ENCODE measurements at places on chromosomes 12 and 14.
A peak's percentile ranks its signal among the peaks of the same experiment; 100 is the strongest.

DNA sequence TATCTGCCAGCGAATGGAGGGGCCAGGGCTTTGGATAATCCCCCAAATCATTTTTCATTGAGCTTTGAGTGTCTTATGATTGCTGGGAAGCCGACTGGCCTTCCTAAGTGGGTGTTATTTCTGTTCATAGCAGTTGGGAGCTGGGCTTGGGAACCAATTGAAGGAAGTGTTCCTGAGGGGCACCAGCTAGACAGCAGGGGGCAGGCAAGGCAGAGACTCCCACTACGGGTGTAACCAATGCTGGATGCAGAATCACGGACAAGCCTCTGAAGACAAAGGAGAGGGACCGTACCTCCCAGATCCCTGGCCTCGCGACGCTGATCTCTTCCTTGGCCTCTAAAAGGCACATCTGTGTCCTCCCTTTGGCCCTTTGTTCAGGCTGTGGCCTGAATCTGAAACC, 149.0 kb upstream of the PRMT8 start:
- no peak for DNase-seq

DNA sequence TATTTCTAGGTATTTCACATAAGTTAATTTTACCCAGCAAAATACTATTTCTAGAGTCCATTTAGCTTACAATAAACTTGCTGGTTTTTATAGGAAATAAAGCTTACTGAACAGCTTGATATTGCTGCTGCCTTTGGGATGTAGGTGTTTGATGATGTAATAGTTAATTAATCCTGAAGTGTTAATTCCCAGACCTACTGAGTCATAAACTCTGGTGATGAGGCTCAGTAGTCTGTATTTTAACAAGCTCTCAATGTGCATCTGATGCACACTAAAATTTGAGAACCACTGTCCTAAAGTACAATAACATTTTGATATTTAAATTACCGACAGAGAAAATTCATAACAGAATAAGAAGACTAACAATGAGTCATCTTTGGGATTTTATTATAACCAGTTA, 168.4 kb downstream of the FUT8 start:
- DNase-seq, result no peak

GRCh38 chr12:124458220-124458991, 109.0 kb downstream of the NCOR2 start:
- no peak for DNase-seq

- DNase-seq, result peak; percentile 49
Observed at GRCh38 chr14:103546652-103547454, 15.6 kb downstream of the BAG5 start.

- no peak for DNase-seq
Observed at GRCh38 chr14:96827290-96827689, 30.1 kb downstream of the VRK1 start.

- no peak for DNase-seq
Observed at GRCh38 chr12:60278209-60278608, 682.4 kb downstream of the SLC16A7 start.

- DNase-seq, result no peak
Observed at GRCh38 chr14:101561145-101561896, at the start of gene DIO3. DIO3 (plus strand) TSS chr14:101561495.

GRCh38 chr14:22213120-22213519, 375.9 kb downstream of the DAD1 start:
- DNase-seq, result no peak

DNA sequence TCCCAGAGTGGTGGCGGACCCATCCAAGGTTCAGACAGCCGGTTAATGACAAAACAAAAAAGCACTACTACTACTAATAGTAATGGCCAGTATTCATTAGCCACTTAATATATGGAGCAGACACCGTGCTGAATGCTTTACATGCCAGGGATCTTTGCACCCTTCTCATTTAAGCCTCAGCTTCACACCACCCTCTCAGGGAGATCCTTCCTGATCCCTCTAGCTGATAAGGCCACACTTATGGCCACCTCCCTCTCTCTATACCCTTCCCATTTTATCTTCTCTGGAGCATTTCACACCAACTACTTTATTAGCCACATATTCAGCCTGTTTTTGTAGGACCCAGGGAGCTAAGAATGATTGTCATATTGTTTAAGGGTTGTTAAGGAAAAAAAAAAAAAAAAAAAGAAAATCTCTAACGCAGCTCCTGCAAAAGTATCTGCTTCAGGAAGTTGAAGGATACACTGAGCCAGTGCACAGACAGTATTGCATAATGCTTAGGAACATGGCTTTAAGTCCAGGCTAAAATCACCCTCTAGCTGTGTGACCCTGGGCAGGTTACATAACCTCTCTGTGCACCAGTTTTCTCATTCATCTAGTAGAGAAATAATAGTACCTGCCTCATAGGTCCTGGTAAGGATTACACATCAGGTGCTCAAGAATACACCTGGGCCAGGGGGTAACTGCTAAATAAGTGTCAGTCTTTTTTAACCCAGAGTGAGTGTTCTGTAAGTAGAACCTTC, 29.4 kb downstream of the NUAK1 start:
- DNase-seq, result no peak

DNA sequence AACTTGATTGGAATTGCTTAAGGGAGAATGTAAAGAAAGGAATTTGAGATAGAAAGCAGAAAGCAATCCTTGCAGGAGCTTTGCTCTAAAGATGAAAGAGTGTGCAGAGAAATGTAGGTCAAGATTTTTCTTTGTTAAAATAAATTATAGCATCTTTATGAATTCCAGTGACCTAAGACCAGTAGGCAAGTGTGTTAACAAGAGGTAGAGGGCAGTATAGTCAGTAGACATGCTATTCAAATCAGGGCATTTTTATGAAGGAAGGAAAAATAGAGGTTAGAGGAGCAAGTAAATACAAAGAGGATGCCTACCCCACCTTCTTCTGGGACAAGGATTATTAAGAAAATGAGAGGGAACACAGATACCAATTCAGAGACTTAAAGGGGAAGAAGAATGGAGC, 148.5 kb downstream of the PLCZ1 start:
- no peak for DNase-seq

GRCh38 chr12:122348505-122348904, 74.0 kb downstream of the CLIP1 start:
- DNase-seq, result no peak

- no peak for DNase-seq
Observed at GRCh38 chr14:53338192-53338591, 185.1 kb upstream of the DDHD1 start.

DNA sequence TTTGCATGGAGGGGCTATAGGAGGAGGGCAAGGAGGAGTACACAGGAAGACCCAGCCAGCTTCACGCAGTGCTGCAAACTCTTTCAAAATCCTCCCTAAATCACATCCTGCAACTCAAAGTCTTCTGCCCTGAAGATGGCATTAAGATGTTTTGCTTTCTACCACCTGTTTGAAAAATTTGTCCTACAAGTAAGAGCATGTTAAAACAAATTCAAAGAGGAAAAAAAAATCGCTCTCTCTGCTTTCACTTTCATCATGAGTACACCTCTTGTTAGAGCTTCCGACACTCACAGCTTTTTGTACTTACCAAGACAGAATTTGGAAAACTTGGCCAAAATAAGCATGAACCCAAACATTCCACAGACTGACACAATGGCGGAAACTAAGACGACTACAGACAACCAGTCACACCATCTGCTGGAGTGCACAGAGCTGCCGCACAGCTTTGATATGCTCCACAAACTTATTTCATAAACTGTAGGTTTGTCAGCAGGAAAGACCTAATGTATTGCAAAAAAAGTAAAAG, 21.3 kb downstream of the GCH1 start:
- DNase-seq, result no peak

- DNase-seq, result no peak
Observed at GRCh38 chr14:64604001-64604400, 54.2 kb downstream of the PPP1R36 start.

DNA sequence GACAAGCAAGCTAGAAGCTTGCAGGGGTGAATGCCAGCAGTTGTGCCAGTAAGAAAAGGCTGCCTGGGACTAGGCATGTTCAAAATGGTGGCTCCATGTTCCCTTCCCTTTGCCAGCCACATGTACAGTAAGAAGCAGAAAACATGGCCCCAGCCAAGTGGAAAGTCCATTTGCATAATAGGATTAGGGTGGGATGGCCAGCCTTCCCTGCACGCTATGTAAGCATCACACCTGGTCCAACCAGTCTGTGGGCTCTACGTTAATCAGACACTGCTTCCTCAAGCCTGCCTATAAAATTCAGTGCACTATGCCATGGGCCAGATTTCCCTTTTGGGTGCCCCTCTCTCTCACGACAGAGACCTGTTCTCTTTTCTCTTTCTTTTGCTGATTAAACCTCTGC, 288.4 kb downstream of the GXYLT1 start:
- no peak for DNase-seq

DNA sequence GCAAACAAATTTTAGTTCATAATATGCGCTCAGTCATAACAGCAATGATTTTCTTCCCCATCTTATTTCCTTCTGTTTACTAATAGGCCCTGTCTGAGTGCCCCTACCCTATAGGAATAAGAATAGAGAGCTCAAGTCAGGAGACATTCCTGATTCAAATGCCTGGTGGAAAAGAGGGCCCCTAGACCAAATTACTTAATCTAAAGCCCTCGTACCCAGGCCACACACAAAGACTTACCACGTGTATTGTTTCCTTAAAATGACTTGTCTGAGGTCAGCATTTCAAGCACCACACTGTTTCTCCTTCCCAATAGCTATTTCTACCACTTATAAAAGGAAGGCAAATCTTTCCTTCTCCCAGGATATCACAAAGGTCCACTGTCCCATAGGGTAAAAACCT, 314.9 kb upstream of the TMTC1 start:
- no peak for DNase-seq

- DNase-seq, result no peak
Observed at GRCh38 chr12:10235761-10236631, 23.3 kb downstream of the GABARAPL1 start.

DNA sequence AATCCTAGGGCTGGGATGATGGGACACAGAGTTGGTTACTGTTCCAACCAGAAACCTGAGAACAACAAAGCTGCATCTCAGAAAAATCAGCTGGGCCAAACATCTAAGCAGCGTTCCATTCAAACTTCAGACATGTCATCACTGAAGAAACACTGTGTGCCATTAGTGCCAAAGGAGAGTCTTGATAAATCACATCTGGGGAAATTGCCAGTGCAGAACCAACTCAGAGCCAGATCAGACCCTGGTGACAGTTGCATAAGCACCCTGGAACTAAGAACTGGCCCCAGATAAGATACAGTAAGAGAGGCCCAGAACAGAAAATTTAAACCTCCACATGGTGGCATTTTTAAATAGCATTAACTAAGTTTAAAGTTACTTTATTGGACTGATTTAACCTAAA, 482.8 kb downstream of the PRKD1 start:
- DNase-seq, result no peak

DNA sequence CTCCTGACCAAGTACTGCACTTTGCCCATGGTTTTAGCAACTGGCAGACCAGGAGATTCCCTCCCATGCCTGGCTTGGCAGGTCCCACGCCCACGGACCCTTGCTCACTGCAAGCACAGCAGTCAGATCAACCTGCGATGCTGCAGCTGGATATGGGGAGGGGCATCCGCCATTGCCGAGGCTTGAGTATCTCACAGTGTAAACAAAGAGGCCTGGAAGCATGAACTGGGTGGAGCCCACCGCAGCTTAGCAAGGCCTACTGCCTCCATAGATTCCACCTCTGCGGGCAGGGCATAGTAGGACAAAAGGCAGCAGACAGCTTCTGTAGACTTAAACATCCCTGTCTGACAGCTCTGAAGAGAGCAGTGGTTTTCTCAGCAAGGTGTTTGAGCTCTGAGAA, 479.8 kb downstream of the FUT8 start:
- no peak for DNase-seq

DNA sequence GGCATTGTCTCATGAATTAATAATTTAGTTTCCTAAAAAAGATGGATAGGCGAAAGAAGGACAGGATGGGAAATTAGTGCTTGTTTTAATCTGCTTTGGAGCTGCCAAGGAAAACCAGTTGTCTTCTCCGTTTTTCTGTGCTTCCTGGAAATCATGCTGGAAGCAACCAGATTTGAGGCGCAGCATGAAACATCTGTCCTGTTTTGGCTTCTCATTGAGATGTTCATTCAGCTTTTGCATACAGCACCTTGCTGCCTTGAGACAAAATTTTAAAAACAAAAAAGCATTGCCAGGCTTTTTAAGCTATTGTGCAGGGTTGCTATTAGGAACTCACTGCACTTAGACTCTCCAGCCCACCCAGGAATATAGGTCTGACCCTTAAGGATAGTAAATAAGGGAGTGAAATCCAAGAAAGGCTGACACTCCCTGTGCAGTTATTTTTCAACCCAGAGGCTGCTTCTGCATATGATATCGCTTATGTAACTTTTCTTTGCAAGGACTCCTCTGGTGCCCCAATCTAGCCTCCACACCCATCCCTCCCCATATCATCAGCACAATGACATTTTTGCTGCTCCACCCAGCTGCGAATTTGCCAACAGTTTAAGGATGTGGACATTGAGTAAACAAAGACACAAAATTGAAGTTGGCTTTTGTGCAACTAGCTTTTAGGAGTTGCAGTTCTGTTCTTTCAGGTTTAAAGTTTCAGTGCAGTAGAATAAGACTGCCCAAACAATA, 46.9 kb upstream of the MDM1 start:
- DNase-seq, result no peak

DNA sequence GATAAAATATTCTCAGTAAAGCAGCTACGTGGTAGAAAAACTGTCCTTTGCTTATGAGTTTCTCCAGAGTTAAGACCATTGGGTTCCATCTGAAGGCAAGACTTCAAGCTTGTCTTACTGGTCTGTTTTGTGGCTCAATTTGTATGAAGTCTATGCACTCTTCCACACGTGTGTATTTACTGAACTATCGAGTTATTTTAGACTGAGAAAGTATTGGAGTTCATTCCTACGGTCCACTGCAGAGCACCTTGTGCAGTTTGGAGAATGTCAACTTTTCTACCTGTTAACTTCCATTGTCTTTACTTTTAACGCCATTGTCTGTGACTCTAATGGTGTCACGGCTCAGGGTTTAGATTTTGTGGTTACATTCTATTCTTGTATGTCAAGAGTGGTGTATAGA, 3.7 kb downstream of the HIF1A start:
- no peak for DNase-seq

DNA sequence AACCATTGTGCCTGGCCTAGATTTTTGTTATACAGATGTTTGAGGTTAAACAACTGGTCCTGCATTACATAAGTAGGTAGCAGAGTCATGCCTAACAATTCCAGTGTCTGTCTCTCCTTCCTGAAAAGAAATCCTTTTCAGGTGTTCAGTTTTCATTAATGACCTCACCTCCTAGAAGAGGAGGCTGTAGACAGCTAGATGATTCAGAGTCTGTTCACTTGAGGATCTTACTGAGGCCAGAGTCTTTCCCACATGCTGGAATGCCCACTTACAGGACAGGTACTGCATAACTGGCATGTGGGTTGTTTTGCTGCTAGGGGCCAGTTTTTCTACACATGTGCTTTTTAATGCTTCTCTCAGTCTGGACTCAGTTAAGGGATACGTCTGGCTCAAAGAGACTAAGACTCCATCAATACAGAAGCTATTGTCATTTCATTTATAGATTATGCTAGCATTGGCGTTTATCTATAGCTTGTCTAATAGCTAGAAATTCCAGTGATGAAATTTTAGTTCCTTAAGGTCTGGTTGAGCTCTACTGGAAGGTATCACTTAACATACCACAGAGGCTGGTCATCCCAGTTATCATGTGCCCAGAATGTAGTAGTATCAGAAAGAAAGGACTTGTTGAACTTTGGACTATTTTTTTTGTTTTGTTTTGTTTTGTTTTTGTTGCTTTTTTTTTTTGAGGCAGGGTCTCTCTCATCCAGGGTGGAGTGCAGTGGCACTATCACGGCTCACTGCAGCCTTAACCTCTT, 206.4 kb downstream of the ERC1 start:
- no peak for DNase-seq

- DNase-seq, result no peak
Observed at GRCh38 chr12:121860257-121860656, 1.6 kb upstream of the HPD start.

GRCh38 chr14:72715215-72715849, 178.6 kb downstream of the DPF3 start:
- DNase-seq, result no peak

Measured in activated CD8-positive, alpha-beta memory T cell treated with anti-CD3 and anti-CD28 coated beads for 48 hours (primary cell).